Breast epithelium (tissue), 4 donors: ENCODE measurements at places on chromosomes 3 and 15.

DNA sequence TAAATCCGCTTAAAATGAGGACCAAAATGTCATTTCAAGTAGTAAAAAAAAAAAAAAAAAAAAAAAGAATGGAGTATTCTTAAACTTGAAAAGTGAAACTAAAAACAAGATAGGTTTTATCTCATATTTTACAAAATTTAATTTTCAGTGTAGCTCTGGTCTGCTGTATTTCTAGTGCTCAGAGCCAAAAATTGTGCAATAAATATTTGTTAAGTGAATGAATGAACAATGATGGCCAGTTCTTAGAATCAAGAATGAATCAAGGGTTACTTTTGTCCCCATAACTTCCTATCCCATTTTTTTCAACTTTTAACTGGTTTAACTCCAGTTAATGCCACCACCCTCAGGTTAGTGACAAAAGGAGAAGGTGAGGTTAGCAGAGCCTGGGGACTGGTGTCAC is 214.4 kb downstream of the ABHD5 start:
- H3K4me1 ChIP-seq = no peaks in the 10 kb centered on the region
- no peaks in the 10 kb centered on the region for H3K27me3 ChIP-seq
- no peak for DNase-seq
- H3K36me3 ChIP-seq = no peaks in the 10 kb centered on the region
- no peak overlapping the region for H3K27ac ChIP-seq

DNA sequence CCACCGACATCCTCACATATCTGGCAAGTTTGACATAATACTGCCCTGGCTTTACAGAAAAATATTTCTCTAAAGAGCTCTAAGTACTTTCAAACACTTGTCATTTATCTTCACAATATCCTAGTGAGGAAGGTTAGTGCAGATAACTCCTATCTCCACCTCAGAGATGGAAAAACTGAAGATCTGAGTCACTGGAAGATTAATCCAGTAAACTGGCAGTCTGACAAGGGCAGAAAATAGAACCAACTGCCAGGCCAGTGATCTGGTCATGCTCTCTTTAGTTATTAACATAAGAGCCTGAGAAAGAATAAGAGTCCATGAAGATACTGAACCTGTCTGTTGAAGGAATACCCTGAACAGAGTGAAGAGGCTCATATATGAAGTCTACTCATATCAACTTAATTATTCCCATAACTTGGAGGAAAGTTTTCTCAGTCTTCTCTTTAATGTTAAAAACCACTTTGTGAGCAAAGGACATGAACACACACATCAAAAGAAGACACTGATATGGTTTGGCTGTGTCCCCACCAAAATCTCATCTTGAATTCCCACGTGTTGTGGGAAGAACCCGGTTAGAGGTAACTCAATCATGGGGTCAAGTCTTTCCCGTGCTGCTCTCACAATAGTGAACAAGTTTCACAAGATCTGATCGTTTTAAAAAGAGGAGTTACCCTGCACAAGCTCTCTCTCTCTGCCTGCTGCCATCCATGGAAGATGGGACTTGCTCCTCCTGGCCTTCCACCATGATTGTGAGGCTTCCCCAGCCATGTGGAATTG is 61.4 kb downstream of the GOLIM4 start:
- H3K27ac ChIP-seq = no peak overlapping the region
- H3K4me1 ChIP-seq = no peaks in the 10 kb centered on the region
- DNase-seq = no peak
- H3K4me3 ChIP-seq = no peak overlapping the region

DNA sequence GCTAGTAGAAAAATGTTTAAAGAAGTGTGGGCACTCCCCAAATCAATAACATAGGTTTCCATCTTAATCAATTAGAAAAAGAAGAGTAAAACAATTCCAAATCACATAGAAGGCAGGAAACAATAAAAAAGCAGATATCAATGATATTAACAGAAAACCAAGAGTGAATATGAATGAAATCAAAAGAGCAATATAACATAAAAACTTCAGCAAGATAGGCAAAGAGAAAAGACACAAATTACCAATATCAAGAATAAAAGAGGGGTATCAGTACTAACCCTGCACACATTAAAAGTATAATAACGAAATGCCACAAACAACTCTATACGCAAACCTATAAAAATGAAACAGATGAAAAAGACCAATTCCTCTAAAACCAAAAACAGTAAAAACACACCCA is 19.6 kb downstream of the DMXL2 start:
- H3K27ac ChIP-seq = no peak overlapping the region
- no peaks in the 10 kb centered on the region for H3K27me3 ChIP-seq
- DNase-seq = no peak
- no peak overlapping the region for H3K4me3 ChIP-seq

GRCh38 chr3:105223815-105224214 is 142.9 kb upstream of the ALCAM start:
- DNase-seq = no peak
- no peak overlapping the region for H3K27ac ChIP-seq
- no peaks in the 10 kb centered on the region for H3K4me1 ChIP-seq
- no peaks in the 10 kb centered on the region for H3K27me3 ChIP-seq
- H3K4me3 ChIP-seq = no peak overlapping the region

DNA sequence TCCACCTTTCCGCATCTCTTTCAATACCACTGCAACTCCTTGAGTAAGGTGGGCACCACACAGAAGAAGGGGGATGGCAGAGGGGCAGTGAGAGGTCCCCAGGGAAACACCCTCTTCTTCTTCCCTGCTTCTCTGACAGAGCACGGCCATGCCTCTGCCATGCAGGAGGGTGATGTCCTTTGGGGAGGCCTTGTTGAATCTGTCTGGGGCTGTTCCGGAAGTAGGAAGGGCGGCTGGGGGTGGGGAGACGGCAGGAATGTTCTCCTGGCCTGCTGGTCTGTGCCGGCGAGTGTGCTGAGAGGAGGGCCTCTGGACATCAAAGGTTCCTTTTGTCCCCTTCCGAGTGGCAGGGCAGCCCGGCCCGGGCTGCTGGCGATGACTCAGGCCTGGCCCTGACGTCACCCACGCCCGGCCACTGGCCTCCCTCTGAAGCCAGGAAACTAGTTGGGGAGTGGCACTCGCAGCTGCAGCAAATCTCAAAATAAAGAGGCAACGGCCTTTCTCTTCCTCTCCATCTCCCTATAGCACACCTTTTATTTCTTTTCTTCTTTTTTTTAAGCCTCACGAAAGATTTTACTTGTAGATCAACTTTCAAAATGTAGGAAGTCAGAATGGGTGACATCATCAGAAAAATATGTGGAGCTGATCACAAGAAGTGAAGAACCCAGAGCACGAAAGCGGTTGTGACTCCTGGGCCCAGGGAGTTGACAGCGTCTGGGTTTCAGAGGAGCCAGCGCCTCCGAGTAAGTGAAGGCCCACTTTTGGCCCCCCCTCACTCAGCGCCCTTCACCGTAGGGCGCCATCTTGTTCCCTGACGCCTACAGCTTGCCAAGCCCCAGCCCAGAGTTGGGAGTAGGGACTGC is at the start of gene ZBTB38:
ZBTB38 (plus strand) TSS at position 443 of the 863 bp plus-strand sequence. CDS start 73,885 bp downstream, outside the sequence.
- peak within 1 kb of the TSS; percentile 100 for H3K27ac ChIP-seq
- H3K36me3 ChIP-seq = no peaks in the 10 kb centered on the region
- peaks cover 18% of the 10 kb centered on the region for H3K4me1 ChIP-seq
- peak within 1 kb of the TSS; percentile 35 for H3K4me3 ChIP-seq

DNA sequence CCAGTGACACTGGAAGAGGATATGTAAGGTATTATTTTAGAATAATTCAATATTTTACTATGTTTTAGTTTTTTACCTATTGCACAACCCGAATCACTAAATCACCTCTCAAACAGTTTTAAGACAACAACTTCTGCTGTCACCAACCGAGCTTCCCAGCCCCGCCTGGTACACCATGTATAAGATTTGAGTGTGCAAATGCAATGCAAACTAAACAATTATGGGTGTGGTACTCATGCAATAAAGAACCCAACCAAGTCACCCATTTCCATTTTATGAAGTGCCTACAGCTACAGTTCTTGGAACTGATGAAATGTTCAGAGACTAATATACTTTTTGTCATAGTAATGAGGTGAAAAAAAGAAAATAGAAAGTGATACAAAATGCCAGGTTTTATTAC is 256.2 kb downstream of the TAFA4 start:
- H3K36me3 ChIP-seq = no peaks in the 10 kb centered on the region
- H3K27ac ChIP-seq = no peak overlapping the region
- no peak for DNase-seq
- H3K27me3 ChIP-seq = no peaks in the 10 kb centered on the region

- H3K27me3 ChIP-seq = no peaks in the 10 kb centered on the region
- H3K36me3 ChIP-seq = no peaks in the 10 kb centered on the region
- H3K4me1 ChIP-seq = peaks cover 4% of the 10 kb centered on the region
- peak overlapping the region; percentile 13 for H3K27ac ChIP-seq
- no peak for DNase-seq
- no peak overlapping the region for H3K4me3 ChIP-seq
Observed at GRCh38 chr3:5197470-5198312, 10.2 kb downstream of the EDEM1 start.

GRCh38 chr15:66644869-66645268 is 57.2 kb upstream of the SMAD6 start:
- H3K4me1 ChIP-seq = no peaks in the 10 kb centered on the region
- no peaks in the 10 kb centered on the region for H3K27me3 ChIP-seq
- H3K4me3 ChIP-seq = no peak overlapping the region
- DNase-seq = no peak

DNA sequence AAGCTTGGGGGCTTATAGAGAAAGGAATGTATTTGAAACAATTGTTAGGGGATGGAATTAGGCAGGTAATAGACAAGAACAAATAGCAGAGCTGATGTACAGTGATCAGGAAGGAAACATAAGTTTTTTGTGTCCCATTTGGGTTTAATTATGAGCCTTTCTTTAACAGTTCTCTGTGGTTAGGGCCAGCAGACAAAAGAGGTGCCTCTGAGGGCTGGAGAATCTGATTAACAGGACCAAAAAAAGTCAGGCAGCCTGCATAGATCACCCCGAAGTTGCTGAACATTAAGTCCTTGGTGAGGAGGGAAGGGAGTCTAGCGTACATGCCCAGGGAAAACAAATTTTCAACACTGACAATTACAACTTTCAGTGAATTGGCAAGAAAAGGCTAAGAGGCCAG is 88.6 kb upstream of the SPRED1 start:
- DNase-seq = no peak
- no peaks in the 10 kb centered on the region for H3K4me1 ChIP-seq
- H3K36me3 ChIP-seq = no peaks in the 10 kb centered on the region
- no peak overlapping the region for H3K27ac ChIP-seq

DNA sequence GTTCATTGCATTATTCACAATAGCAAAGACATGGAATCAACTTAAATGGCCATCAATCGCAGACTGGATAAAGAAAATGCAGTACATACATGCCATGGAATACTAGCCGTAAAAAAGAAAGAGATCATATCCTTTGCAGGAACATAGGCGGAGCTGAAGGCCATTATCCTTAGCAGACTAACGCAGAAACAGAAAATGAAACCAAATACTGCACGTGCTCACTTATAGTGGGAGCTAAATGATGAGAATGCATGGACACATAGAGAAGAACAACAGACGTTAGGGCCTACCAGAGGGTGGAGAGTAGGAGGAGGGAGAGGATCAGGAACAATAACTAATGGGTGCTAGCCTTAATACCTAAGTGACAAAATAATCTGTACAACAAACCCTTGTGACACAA is 57.9 kb downstream of the RASA2 start:
- H3K36me3 ChIP-seq = no peaks in the 10 kb centered on the region
- H3K4me1 ChIP-seq = no peaks in the 10 kb centered on the region
- H3K27me3 ChIP-seq = no peaks in the 10 kb centered on the region
- no peak overlapping the region for H3K27ac ChIP-seq
- no peak overlapping the region for H3K4me3 ChIP-seq
- no peak for DNase-seq

DNA sequence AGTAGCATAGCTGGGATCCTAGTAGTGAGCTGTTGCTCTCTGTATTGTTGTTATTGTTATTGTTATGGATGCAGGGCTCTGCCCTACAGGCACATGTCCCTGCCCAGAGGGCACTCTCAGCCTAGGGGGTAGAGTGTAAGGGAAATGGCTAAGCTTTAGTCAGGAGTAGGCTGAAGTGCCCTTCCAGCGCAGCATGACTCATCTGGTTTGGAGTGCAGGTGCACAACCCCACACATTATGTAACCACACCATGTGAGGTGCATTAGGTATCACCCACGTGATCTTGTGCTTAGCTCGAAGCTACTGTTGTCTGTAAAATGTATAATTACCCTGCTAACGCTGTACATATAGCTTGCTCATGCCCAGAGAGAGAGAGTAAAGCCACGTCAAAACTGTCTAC is 48.3 kb upstream of the TIPARP start:
- H3K4me3 ChIP-seq = no peak overlapping the region
- no peaks in the 10 kb centered on the region for H3K4me1 ChIP-seq
- no peak for DNase-seq
- H3K27me3 ChIP-seq = no peaks in the 10 kb centered on the region
- H3K27ac ChIP-seq = no peak overlapping the region

DNA sequence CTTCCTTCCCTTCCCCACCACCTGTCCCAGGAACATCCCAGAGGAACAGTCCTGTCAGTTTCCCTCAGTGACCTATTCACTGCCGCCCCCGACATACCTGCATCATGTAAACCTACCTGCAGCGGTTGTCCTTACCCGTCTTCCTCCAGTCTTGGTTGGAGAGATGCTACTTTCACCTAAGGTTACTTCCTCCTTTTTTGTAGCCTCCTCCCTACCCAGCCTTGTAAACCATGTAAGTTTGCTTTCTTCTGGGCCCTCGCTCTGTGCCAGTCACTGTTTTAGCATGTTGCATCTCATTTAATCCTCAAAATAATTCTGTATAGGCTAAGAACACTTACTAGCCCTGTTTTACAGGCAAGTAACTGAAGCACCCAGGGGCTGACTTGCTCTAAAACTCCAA is 58.3 kb downstream of the GPR171 start:
- H3K27ac ChIP-seq = no peak overlapping the region
- no peak for DNase-seq
- H3K4me1 ChIP-seq = no peaks in the 10 kb centered on the region
- no peaks in the 10 kb centered on the region for H3K27me3 ChIP-seq
- H3K4me3 ChIP-seq = no peak overlapping the region
- no peaks in the 10 kb centered on the region for H3K36me3 ChIP-seq

DNA sequence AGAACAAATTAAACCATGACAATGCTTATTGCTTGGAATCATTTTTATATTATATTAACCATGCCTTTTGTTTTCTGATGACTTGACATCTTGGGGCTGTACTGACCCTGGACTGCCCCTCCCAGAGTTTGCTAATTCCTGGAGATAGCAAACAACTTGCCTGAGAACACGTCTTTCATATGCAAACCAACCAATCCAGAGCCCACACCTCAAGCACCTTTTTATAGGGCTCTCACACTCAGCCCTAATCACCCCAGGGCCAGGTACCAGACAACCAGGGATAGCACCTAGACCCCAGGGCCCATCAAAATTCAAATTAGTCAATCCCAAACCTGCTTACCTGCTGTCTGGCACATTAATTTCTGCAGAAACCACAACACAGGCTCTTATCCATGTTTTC is 36.9 kb downstream of the MRPS11 start:
- H3K27ac ChIP-seq = no peak overlapping the region
- H3K27me3 ChIP-seq = no peaks in the 10 kb centered on the region
- no peak overlapping the region for H3K4me3 ChIP-seq
- DNase-seq = no peak
- H3K36me3 ChIP-seq = no peaks in the 10 kb centered on the region

- H3K27me3 ChIP-seq = no peaks in the 10 kb centered on the region
- peaks cover 19% of the 10 kb centered on the region for H3K4me1 ChIP-seq
- peak overlapping the region; percentile 64 for H3K27ac ChIP-seq
- DNase-seq = peak; percentile 26
- no peaks in the 10 kb centered on the region for H3K36me3 ChIP-seq
Observed at GRCh38 chr3:42489116-42489936, 13.1 kb upstream of the VIPR1 start.

- H3K36me3 ChIP-seq = no peaks in the 10 kb centered on the region
- no peak overlapping the region for H3K4me3 ChIP-seq
- H3K27me3 ChIP-seq = no peaks in the 10 kb centered on the region
- DNase-seq = no peak
- H3K4me1 ChIP-seq = no peaks in the 10 kb centered on the region
- no peak overlapping the region for H3K27ac ChIP-seq
Observed at GRCh38 chr3:168272343-168272985, 176.7 kb upstream of the GOLIM4 start.
